Small intestine (tissue), 16 donors: ENCODE measurements at places on chromosomes 6 and 20. TPM values are rescaled to one million over a fixed set of nuclear protein-coding genes. Genes with fewer than 3 reads are reported as not detected.

DNA sequence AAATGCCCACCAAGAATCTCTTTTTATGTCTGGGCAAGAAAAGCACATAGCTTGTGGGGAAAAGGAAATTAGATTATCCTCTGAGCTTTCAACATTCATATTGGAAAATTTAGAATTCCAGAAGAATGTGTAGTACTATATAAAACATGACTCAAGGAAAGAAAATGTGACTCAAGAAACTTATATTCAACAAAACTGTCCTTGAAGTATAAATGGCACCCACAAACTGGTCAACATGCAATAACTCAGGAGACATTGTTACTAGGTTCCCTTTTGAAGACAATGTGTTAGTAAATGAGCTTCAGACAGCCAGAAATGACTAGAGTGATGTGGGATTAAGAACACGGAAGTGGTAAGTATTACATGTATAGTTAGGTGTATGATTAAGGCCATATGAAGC is 26.1 kb upstream of the TINAG start:
- no peak for DNase-seq
- H3K4me1 ChIP-seq, result no peaks in the 10 kb centered on the region
- H3K36me3 ChIP-seq, result no peaks in the 10 kb centered on the region
- no peak overlapping the region for H3K4me3 ChIP-seq
- H3K27me3 ChIP-seq, result no peaks in the 10 kb centered on the region
- no peak overlapping the region for H3K27ac ChIP-seq

GRCh38 chr20:59177266-59178250 is 13.9 kb downstream of the ZNF831 start:
- no peak overlapping the region for H3K4me3 ChIP-seq
- no peaks in the 10 kb centered on the region for H3K36me3 ChIP-seq
- no peaks in the 10 kb centered on the region for H3K4me1 ChIP-seq
- DNase-seq, result no peak
- H3K27me3 ChIP-seq, result no peaks in the 10 kb centered on the region
- H3K27ac ChIP-seq, result no peak overlapping the region

GRCh38 chr6:29763491-29764289 is 40.5 kb downstream of the HLA-F start:
- no peaks in the 10 kb centered on the region for H3K4me1 ChIP-seq
- DNase-seq, result no peak
- H3K27me3 ChIP-seq, result no peaks in the 10 kb centered on the region
- H3K27ac ChIP-seq, result no peak overlapping the region
- H3K36me3 ChIP-seq, result no peaks in the 10 kb centered on the region
- no peak overlapping the region for H3K4me3 ChIP-seq

GRCh38 chr6:82436740-82437139 is 73.1 kb downstream of the TPBG start:
- H3K27ac ChIP-seq, result no peak overlapping the region
- H3K4me3 ChIP-seq, result no peak overlapping the region
- H3K4me1 ChIP-seq, result no peaks in the 10 kb centered on the region
- no peaks in the 10 kb centered on the region for H3K27me3 ChIP-seq

DNA sequence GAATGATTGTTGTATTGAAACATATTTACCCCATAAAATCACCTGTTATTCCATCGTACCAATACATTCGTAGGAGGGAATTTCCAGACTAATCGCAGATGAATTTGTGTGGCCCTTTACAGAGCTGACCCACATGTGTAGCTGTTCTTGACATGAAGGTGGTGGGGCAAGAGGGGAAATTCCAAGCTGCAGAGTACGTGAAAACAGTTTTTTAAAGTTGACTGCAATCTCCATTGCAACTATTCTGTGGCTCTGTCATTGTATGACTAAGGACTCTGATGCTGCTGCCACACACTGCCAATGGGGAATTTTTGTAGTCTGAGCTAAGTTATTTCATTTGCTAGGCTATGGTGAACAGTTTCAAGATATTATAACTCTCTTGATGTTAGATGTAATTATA is 46.4 kb upstream of the ADTRP start:
- no peak overlapping the region for H3K4me3 ChIP-seq
- no peak for DNase-seq
- no peak overlapping the region for H3K27ac ChIP-seq
- H3K4me1 ChIP-seq, result peaks cover 2% of the 10 kb centered on the region

- no peaks in the 10 kb centered on the region for H3K27me3 ChIP-seq
- H3K4me3 ChIP-seq, result no peak overlapping the region
- no peaks in the 10 kb centered on the region for H3K36me3 ChIP-seq
- DNase-seq, result no peak
- H3K4me1 ChIP-seq, result no peaks in the 10 kb centered on the region
Measured at GRCh38 chr6:141992109-141992508, 140.6 kb upstream of the GJE1 start.

GRCh38 chr6:166563805-166564204 is 22.7 kb downstream of the RAMACL start:
- H3K27ac ChIP-seq, result no peak overlapping the region
- no peak for DNase-seq
- H3K27me3 ChIP-seq, result no peaks in the 10 kb centered on the region
- no peaks in the 10 kb centered on the region for H3K36me3 ChIP-seq

DNA sequence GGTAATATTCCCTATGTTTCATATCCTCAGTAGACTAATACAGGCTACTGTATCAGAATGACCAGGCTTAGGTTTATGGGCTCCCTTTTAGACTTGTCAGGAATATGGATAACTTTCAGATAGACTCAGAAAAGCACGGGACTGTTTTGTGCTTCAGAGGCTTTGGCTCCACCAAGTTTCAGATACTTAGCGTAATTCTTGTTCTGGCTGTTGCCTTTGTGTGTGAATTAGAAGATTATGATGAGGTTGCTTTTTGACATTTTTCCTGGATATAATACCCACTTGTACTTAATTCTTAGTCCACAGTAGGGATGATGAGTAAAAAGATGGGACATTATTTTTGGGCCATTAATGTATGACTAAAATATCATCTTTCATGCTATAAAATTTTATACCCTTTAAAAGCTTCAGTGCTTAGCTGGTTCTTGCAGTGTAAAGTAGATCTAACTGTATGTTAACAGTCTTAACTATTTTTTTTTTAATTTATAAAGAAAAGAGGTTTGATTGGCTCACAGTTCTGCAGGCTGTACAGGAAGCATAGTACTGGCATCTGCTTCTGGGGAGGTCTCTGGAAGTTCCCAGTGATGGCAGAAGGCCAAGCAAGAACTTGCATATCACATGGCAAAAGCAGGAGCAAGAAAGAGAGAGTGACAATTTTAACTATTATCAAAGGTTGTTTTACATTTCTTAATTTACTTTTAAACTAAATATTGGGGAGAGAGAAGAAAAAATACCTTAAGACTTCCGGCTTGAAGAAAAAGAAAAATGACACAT is 120.7 kb downstream of the ZFAND3 start:
- H3K4me3 ChIP-seq, result no peak overlapping the region
- DNase-seq, result no peak
- H3K27me3 ChIP-seq, result no peaks in the 10 kb centered on the region

DNA sequence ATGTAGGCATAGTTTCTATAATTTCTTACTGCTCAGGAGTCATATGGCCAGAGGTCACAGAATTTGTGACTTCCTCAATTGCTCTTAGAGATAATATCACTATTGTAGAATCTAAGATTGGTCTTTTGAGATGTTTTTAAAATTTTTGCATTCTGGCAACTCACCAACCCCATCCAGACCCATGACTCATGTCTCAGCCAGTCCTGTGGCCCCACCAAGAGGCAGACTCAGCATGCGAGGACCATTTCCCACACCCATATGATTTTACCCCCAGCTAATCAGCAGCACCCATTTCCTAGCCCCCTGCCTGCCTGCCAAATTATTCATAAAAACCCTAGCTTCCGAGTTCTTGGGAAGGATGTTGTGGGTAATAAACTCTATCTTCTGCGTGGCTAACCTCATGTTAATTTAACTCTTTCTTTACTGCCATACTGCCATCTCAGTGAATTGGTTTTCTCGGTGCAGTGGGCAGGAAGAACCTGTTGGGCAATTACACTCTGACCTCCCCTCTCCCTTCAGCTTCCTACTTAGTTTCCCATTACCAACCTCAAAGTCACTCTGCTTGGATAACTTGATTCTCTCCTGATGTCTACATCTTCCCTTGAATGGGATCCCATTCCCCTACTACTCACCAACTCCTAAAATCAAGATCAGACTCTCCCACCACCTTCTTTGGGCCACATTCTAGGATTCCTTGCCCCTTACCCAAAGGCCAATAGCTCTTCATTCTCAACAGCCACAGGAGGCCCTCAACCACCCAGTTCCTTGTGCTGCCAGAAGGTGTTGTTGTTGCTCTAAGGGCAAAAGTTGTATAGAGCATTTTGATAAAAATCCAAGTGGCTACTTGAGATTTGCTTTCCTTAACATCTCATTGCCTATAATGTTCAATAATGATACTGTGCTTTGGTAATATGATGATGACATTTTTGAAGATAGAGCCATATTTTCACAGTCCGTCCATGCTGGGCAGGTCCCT is 16.2 kb upstream of the IYD start:
- no peak overlapping the region for H3K4me3 ChIP-seq
- H3K36me3 ChIP-seq, result no peaks in the 10 kb centered on the region
- H3K27me3 ChIP-seq, result no peaks in the 10 kb centered on the region
- no peaks in the 10 kb centered on the region for H3K4me1 ChIP-seq
- no peak for DNase-seq

GRCh38 chr6:157613011-157613522 is 210.0 kb upstream of the SNX9 start:
- H3K36me3 ChIP-seq, result no peaks in the 10 kb centered on the region
- no peaks in the 10 kb centered on the region for H3K27me3 ChIP-seq
- H3K27ac ChIP-seq, result peak overlapping the region; percentile 21
- peaks cover 2% of the 10 kb centered on the region for H3K4me1 ChIP-seq
- H3K4me3 ChIP-seq, result no peak overlapping the region
- peak; percentile 45 for DNase-seq

DNA sequence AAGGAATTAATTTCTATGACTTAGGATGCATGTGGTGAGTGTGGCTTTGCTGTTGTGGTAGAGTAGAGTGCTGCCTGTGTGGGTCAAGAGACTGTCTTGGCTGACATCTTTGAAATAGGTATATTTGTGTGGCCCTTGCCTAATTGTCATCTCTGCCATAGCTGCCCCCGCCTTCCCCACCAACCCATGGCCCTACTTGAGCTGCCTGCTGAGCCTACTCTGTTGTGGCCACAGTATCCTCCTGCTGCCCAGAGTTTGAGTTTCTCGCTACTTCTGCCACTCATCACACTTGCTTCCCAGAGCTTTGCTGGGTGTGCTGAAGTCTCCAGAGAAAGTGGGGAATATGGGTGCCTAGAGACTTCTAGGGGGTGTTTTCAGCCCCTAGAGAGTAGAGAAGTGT is 8.0 kb downstream of the PLCG1 start:
- H3K4me3 ChIP-seq, result no peak overlapping the region
- H3K27ac ChIP-seq, result no peak overlapping the region
- DNase-seq, result no peak
- H3K36me3 ChIP-seq, result no peaks in the 10 kb centered on the region

- no peaks in the 10 kb centered on the region for H3K4me1 ChIP-seq
- no peak for DNase-seq
- H3K4me3 ChIP-seq, result no peak overlapping the region
- no peaks in the 10 kb centered on the region for H3K27me3 ChIP-seq
- no peaks in the 10 kb centered on the region for H3K36me3 ChIP-seq
Measured at GRCh38 chr6:167698540-167698939, 128.2 kb upstream of the AFDN start.

DNA sequence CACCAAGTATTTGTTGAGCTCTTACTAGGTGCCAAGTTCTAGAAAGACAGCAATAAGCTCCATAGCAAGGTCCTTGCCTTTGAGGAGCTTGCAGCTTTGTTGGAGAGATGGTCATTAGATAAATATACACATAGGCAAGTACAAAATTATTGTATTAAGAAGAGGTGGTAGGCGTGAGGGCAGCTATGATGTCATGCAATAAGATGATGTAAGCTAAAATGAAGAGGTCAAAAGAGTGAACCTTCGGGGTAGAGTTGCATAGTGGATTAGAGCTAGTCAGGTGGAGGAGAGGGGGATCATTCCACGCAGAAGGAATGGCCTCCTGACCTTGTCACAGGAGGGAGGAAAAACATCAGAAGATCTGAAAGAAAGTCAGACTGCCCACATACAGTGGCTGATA is 141.9 kb upstream of the PCSK2 start:
- H3K4me1 ChIP-seq, result no peaks in the 10 kb centered on the region
- H3K4me3 ChIP-seq, result peak overlapping the region; percentile 1
- no peak overlapping the region for H3K27ac ChIP-seq
- no peaks in the 10 kb centered on the region for H3K36me3 ChIP-seq
- H3K27me3 ChIP-seq, result no peaks in the 10 kb centered on the region

DNA sequence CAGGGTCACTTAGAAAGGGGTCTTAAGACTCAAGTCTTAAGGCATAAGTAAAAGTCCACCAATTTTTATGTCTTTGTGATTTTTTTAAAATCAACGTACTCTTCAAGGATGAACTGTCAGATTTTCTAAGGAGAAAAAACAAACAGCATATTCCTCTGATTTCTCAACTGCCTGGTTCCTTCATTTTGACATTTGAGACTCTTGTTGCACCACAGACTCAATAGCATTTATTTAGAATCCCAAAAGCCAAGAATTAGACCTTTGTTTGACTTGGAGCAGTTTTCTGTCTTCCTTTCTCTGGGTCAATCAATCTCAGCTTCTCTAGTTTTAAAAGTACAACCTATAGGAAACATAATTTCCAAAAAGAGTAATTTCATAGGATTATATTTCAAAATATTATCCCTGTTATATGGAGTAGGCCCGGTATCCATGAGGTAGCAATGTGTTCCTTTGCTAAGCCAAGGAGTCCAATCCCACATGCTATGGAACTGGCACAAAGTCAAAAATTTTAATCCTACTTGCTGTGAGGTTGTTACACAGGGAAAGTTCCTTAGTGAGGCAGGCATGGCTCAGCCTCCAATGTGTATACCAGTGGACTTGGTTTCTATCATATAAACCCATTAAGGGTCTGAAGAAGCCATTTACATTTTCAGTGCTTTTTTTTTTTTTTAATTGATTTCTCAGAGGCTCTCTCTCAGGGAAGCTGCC is 405.7 kb downstream of the KIF16B start:
- H3K36me3 ChIP-seq, result no peaks in the 10 kb centered on the region
- H3K27me3 ChIP-seq, result no peaks in the 10 kb centered on the region
- no peak for DNase-seq
- H3K4me1 ChIP-seq, result no peaks in the 10 kb centered on the region

DNA sequence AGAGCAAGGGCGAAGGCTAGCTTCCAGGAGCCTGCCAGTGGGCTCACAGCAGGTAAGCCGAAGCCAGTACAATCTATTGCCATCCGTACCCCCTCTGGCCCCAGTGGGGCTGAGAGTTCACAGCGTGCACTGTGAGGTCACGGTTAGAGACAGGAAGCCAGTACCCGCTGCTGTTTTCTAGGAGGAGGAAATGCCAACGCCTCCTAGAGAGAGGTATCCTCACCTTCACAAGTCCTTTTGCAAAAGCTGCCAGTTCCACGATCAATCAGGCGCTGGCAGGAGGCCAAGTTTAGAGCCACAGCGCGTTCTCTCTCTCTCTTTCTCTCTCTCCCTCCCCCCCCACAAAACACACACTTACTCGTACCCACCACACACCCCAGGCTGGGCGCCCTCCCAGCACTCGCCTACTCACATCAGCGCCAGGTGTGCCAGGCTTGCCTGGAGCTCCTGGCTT is 22.5 kb downstream of the COL9A1 start:
- H3K27me3 ChIP-seq, result peaks cover 40% of the 10 kb centered on the region
- H3K36me3 ChIP-seq, result no peaks in the 10 kb centered on the region
- peak; percentile 23 for DNase-seq

TNXB gene
- 38.7 TPM for polyA plus RNA-seq

CNR1 gene
- polyA plus RNA-seq, result 0.27 TPM

PHACTR1 gene
- 2.8 TPM for polyA plus RNA-seq

PSORS1C1 gene
- polyA plus RNA-seq, result 40.5 TPM

MYB gene
- polyA plus RNA-seq, result 19.8 TPM

SOX18 gene
- 26.8 TPM for polyA plus RNA-seq

TSPO2 gene
- 1.1 TPM for polyA plus RNA-seq

CGA gene
- not detected for polyA plus RNA-seq
